ENCODE measurements at places on chromosomes 5 and 9.

DNA sequence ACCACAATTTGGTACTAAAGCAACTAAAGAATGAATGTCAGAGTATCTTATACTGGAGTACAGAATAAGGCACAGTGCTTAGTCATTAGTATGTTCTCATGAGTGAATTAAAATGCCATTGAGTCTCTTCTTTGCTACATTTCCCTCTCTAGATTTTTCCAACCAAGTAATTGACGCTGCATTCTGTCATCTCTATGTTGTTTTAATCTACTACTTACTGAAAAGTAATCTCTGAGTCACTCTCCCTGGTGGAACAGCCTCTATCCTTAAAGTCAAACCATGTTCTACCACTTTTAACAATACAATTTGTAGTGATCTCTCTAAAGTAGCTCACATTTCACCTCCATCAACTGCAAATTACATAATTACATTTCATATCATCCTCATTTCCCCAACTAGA is 495.1 kb downstream of the CDH18 start:
- no peak for DNase-seq

DNA sequence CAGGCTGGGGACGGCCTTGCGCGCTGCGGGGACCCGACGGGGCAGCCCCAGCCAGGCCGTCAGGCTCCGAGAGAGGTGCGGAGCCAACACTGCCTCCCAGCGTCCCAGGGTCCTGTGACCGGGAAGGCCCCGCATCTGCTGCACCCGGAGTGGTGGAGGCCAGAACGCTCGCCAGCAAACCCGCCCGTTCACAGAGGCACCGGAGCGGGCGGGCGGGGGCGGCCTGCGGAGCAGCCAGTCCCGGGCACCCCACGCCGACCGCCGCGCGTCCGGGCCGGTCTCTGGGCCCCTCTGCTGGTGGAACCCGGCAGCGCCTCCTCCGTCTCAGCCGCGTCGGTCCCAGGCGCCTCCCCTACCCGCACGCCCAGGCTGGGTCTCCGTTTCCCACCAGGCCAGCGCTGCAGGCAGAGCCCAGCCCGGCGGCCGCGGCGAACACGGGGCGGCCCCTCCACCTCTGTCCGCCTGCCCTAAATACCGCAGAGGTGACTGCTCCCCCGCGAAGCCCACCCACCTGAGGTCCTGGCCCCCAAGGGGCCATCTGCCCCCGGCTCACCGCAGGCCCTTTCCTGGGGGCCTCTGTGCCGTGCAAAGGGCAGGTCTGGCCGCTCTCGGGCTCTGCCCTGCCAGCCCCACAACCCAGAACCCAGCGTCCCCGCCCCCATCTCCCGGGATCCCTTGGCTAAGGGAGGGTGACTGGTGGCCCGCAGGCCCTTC is 15.9 kb downstream of the EXD3 start:
- peak; percentile 34 for DNase-seq

DNA sequence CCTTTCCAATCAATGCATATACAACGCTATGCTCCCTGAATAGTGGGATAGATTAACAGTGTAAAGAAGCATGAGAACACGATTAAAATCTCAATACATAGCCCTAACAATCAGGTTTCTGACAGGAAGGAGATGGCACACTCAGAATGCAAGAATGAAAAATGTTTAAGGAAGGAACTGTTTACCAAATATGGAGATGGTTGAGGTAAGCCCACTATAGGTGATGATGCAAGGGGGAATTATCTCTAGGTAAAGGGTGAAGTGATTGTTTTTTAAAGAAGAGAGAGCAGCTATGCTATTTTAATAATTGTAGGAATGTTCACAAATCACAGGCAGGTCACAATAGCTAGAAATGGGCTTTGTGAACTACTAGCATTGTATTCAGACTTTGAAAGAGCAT is 302.4 kb downstream of the CHSY3 start:
- DNase-seq: no peak

DNA sequence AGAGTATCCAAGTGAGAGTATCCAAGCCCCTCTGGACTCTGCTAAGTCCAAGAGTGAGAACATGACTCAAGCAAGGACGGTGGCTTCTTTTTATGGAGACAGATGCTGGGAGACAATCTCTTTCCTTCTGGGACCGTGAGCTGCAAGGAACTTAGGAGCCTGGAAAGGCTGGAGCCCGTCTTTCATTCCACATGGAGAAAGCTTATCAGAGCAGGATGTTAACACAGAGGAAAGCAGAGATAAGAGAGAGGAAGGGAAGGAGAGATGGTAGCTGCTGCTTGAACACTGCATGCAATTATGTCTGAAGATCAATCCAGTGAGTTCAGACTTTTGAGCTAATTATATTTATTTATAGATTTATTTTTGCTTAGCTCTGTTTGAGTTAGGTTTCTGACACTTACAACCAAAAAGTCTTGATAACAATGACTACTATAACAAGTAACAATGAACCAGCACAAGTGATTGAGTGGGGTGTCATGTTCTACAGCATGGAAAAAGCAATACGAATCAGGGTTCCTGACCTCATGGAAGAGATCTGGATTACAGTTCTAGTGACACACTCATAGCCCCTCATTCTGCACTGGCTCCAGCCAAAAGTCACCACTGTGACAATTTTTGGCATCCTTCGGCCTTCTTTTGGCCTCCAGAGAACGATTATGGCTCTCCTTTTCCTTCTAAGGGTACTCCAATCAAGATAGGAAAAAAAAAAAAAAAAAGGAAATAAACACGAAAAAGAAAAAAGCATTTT is 71.5 kb downstream of the PRLR start:
- DNase-seq: no peak

DNA sequence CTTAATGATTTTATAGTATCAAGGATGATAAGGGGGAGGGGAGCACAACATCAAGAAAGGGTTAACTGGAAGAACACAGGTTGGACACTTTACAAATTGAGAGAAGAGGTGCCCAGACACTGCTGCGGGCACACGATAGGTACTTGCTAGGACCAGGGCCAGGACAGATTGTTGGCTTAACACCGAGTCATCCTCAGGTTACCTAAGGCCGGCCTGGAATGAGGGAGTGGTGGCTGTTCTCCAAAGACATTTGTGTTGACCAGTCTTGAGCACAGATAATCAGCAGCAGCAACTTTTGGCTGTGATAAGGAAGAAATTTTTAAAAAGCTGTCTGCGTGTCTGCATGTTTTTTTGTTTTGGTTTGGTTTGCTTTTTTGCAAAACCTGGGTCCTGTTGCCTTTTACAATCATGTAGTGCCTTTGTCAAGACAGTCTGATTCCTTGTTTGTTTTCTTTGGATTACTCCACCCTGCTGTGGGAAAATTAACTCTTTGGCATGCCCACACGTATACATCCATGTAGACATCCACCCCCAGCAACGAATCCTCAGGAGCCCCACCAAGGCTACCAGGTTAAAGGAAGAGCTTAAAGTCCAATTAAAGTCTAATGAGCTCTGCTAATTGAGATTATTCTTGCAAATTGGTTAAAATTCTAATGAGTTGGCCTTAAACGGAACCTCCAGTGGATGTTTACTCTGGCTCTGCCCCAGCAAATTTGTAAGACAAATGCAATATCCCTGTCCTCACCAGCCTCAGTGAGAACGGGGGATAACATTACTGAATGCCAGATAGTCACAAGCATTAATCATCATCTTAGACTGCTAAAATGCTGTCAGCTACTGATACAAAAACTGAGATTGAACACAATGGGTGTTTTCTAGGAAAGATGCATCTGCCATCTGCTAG is 382.3 kb downstream of the ACTL7B start:
- peak; percentile 63 for DNase-seq

- no peak for DNase-seq
These were observed 97.5 kb downstream of the ZNF608 start for GRCh38 chr5:124648902-124649467.

- no peak for DNase-seq
These were observed 27.3 kb upstream of the HSPA9 start for GRCh38 chr5:138602371-138603000.

DNA sequence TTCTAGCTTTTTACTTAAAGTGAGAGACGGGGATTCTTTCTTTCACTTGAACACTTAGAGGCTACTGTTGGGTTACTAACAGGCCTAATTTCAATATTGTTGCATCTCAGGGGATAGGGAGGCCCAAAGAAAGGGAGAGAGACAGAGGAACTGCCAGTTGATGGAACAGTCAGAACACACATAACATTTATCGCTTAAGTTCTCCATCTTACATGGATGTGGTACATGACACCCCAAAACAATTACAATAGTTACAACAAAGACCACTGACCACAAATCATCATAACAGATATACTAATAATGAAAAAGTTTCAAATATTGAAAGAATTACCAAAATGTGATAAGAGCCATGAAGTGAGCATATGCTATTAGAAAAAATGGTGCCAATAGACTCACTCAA is 4.3 kb upstream of the RIC1 start:
- no peak for DNase-seq
